Caco-2 (cell line): ENCODE measurements at places on chromosomes 16 and 17.

DNA sequence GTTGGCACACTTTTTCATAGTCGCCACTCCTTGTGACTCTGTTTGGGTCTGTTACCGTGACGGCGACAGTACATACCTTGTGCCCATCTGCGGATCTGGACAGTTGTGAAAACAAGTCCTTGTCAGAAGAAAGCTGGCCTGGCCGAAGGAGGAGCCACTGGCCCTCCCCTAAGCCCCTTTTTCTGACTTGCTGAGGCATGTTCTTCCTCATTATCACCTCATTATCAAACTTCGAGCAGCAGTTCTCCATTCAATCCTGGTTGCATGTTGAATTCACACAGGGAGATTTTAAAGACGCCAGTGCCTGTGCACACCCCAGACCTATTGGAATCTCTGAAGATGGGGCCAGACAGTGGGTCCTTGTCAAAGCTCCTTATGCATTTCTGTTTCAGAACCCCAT is 61.1 kb downstream of the CYLD start:
- no peak for DNase-seq

- DNase-seq, result no peak
These were observed 9.1 kb downstream of the ABHD15 start for GRCh38 chr17:29557739-29558116.

DNA sequence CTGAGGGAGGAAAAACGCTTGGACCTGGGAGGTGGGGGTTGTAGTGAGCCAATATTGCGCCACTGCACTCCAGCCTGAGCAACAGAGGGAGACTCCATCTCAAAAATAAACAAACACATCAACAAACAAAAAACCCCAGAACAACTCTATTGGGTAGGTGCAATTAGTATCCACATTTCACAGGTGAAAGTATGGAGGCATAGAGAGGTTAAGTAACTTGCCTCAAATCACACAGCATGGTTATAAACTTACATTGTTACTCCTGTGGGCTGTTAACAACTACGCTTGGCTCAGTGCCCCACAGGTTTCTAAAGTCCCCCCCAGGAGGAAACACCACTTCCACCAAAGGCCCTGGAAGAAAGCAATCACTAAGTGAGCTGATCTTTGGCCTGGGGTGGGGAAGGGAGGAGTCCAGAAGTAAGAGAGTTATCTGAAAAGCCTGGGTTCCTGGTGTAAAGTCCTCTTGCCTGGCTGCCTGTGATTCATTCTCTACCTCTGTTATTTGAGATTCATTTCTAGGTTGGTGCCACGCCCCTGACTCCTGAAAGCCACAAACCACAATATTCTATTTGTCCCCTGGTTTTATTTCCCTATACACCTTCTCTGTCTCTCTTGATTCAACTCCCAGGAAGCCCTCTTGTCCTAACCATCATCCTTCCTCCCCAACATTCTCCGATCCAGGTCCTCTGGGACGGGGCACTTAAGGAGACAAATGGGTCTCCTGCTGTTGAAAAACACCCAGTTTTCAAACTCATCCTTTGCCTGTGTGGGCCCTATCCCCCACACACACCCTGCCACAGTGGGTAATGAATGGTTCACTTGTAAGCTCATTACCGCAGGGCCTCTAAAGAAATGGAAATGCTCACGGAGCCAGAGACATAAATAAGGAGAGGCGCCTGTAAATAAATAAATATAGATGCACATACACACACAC is 195.4 kb downstream of the XYLT1 start:
- peak; percentile 66 for DNase-seq

- no peak for DNase-seq
These were observed 28.2 kb downstream of the USP31 start for GRCh38 chr16:23121024-23121423.

GRCh38 chr16:76819226-76819916 is 371.6 kb upstream of the MON1B start:
- no peak for DNase-seq
